ENCODE measurements at places on chromosomes 5 and 9.

- DNase-seq: no peak
These were observed 301.6 kb downstream of the NR2F1-AS1 start for GRCh38 chr5:93279296-93279963.

DNA sequence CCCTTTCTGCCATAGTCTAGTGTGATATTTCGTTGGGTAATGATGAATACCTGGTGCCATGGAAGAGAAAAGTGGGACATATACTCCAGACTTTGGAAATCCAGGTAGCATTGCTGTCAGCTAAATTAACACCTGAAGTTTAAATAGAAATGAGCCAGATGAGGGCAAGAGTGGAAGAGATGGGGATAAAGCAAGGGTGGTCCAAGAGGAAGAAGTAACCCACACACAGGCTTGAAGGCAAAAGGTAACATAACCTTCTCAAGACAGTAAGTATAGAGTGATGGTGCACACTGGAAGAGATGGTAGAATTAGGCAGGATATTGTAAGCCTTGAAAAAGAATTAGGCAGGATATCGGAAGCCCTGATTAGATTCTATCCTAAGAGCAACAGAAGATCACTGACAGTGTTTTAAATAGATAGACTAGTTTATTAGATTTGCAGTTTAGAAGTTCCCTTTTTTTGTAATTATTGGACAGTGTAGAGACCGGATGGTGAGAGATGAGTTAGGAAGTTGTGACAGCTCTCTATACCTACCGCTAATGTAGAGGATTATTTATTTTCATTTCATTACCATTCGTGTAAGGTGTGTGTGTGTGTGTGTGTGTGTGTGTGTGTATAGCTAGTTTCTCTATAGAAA is 16.8 kb downstream of the ANXA1 start:
- no peak for DNase-seq

- DNase-seq: no peak
These were observed 26.9 kb downstream of the TBC1D2 start for GRCh38 chr9:98228392-98229089.

DNA sequence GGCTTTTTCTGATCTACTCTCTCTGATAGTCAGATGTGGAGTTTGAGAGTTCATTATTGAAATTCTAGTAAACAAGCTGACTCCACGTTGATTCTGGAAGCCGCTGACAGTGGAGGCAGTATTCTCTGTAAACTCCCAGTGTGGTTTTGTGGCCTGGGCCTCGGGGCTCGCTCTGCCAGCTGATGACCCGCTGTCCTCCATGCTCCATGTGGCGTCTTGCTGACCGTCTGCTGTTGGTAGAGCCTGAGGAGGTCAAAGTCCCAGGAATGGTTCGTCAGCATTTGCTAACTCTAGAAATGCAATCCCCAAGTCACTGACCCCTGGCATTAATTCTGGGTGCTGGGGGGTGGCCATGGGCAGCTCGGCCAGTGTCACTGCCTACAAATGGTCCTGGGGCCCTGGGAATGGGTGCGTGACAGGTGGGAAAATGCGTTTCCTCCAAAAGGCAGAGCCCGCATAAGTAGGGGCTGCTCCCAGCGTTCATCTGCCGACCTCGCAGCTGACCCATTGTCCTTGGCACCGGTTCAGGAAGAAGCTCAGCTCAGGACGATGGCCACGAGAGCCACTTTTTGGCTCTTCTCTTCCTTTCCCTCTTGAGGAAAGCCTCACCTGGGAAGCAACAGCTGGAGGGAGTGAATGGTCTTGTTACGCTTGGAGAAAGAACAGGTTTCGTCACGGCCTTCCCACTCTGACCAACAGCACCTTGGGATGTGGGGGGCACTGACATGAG is 55.1 kb downstream of the MRPL36 start:
- DNase-seq: no peak

- DNase-seq: no peak
These were observed 396.2 kb downstream of the ZSWIM6 start for GRCh38 chr5:61728287-61728686.

- DNase-seq: no peak
These were observed 85.4 kb upstream of the EQTN start for GRCh38 chr9:27382308-27382707.

DNA sequence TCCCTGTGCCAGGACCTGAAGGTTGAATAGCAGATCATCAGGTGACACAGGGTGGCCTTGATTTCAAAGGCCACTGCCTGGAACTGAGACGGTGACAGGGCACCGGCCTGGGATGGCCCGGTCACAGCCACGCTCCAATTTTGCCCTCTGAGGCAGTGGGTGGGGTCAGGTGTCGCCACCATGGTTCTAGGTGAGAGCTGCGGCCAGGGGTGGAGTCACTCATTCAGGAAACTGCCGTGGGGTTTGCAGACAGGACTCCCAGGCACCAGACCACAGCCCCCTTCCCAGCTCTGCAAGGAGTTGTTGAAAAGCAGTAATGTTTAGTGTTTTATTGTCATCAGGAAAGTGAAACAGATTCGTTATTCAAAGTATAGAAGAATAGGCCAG is 17.3 kb upstream of the RNU6ATAC start:
- no peak for DNase-seq

DNA sequence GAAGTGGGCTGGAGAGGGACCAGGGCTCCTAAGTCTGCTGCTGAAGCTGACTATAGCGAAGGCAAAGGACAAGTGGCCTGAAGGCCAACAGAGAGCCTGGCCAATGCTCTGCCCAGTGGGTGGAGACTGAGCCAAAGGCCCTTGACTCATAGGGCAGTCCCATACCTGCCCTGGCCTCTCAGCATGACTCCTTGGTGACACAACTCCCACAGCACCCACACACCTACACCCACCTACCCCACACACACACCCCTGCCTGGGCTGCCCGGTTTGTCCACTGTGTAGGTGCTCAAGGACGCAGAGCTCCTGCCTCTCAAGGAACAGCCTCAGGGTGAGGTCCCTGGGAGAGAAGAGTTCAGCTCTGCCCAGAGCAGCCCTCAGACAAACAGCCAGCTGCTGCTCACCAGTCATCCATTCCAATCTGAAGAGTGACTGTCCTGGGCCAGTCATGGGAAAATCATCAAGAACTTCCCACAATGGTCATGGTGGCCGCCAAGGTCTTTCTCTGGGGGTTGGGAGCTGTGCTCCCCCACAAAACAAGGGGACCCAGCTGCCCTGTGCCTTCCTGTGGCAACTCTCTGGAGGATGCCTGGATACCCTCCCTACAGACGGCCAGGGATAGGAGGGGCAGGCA is 5.0 kb downstream of the TNIP1 start:
- no peak for DNase-seq

DNA sequence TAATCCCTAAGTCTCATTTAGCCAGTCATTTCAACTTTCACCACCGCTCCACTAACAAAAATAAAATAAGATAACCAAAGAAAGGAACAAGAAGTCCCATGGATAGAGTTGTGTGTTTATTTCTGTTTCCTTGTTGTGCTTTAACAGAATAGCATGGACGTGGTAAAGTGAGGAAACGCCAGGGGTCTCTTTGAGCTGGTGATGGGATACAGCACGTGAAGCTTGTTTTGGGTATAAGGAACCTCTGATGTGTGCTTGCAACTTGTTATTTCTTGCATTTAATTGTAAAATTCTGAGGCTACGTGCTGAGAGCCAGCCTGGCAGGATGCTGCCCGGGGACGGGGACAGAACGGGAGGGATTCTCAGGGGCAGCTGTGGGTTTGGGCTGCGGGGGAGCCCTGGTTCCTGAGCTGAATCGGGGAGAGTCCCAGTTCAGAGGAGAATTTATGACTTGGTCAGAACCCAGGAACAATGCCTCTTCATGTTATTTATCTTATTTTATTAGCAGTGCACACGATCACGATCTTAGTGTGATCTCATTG is 63.4 kb downstream of the ANKRD33B start:
- peak; percentile 51 for DNase-seq

- peak; percentile 25 for DNase-seq
These were observed 15.1 kb upstream of the PHF19 start for GRCh38 chr9:120891884-120892747.

- DNase-seq: no peak
These were observed 5.1 kb upstream of the AHRR start for GRCh38 chr5:316210-317085.

- DNase-seq: no peak
These were observed 60.2 kb downstream of the CRB2 start for GRCh38 chr9:123416176-123416575.
